ENCODE measurements at places on chromosomes 11 and 22.
A peak's percentile ranks its signal among the peaks of the same experiment; 100 is the strongest.

DNA sequence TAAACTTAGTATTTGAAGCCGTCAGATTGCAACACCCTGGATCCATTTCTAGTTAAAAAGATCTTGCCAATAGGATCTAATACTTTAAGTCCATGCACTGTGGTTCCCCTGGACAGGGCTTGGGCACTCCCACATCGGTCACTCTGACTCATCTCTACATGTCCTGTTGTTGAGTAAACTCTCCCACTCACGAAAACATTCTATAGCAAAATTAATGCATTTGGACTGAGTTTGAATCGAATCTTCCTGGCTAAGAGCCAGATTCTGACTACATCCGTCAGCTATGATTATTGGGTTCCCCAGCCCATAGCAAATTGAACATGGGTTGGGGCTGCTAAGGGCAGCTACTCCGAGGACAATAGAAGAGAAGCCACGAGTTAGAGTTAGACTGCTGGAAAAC lies 182.1 kb upstream of the SORL1-AS1 start:
- DNase-seq = no peak

GRCh38 chr11:127818625-127819024 lies 768.7 kb downstream of the ETS1 start:
- no peak for DNase-seq

DNA sequence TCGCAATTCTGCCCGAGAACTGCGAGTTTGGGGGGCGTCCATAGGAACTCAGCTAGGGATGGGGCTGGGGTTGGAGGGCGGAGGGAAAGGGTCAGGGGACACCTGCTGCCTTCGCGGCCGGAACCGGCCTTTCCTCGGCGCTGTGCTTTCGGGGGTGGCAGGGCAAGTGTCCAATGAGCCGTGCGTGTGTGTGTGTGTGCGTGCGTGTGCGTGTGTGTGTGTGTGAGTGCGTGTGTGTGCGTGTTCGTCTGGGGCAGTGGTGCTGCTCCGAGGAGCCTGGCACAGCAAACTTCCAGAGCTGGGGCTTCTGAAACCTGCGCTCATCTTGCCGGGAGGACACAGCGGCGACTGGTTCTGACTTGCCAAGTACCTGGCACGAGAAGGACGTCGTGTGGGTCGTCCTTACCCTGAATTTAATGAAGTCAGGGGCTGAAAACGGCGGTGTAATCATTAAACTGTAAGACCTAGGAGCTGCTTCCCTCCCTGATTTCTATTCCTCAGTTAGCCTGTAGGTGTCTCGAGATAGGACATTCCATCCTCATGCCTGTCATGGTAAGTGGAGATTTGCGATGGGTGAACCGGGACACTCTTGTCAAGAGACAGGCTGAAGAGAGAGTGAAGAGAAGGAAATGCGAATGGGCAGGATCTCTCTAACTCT lies 27.0 kb upstream of the AMOTL1 start:
- peak; percentile 10 for DNase-seq

DNA sequence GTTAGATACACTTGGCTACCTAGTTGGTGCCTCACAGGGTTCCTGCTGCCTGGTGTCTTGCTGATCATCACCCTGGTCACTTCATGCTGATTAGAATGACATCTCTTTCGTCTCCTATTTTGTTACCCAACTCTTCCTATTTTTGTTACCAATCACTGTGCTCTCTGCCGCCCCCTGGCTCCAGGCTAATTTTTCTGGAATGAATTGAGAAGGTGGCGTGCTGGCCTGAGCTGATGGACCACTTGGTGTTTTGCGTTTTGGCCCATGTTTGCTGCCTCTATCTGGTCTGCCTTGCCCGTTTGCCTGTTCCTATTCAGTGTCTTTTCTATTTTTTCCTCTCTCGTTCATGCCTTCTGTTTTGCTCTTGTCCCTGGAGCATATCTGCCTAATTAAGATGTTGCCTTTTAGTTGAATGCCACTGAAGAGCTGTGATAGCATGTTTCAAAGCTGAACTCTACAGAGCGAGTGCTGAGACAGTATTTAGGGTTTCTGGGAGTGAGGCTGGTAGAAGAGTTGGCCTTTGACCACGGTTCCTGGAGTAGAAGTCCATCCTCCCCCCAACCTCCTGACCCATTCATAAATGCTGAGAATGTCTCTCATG lies 5.9 kb upstream of the ATF4 start:
- no peak for DNase-seq

- no peak for DNase-seq
Measured at GRCh38 chr11:865462-866430, 23.1 kb downstream of the TSPAN4 start.

DNA sequence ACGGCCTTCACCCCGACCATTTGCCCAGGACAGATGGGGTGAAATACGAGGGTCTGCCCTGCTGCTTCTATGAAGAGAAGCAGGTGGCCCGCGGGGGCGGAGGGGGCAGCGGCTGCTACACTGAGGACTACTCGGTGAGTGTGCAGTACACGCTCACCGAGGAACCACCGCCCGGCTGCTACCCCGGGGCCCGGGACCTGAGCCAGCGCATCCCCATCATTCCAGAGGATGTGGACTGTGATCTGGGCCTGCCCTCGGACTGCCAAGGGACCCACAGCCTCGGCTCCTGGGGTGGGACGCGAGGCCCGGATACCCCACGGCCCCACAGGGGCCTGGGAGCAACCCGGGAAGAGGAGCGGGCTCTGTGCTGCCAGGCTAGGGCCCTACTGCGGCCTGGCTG lies 11.2 kb downstream of the C22orf31 start:
- no peak for DNase-seq
